ENCODE measurements at places on chromosomes 12 and 14. TPM values are rescaled to one million over a fixed set of nuclear protein-coding genes. Genes with fewer than 3 reads are reported as not detected.

Gene PLCZ1
- not detected for total RNA-seq

Gene NRIP2
- total RNA-seq: not detected

Gene KRT71
- not detected for total RNA-seq

Gene AKAP5
- total RNA-seq: 3.7 TPM

Gene RPGRIP1
- total RNA-seq: not detected

Gene RFX4
- total RNA-seq: not detected

Gene RBMS2
- total RNA-seq: 7.2 TPM

Gene LALBA
- not detected for total RNA-seq

Gene MGST1
- 71.3 TPM for total RNA-seq

Gene RAN
- total RNA-seq: 1,927 TPM

Gene CCDC63
- not detected for total RNA-seq

Gene FBXL14
- 18.8 TPM for total RNA-seq

Gene VPS33A
- total RNA-seq: 22.1 TPM

Gene ADAM21
- not detected for total RNA-seq

Gene POTEG
- 1.7 TPM for total RNA-seq

Gene B4GALNT3
- total RNA-seq: 3.1 TPM

Gene PLBD2
- total RNA-seq: 16.6 TPM

Gene MARS1
- 208 TPM for total RNA-seq

Gene RNF212B
- total RNA-seq: not detected

Gene IL22
- not detected for total RNA-seq

Gene SLC2A13
- total RNA-seq: 0.29 TPM

Gene ADCY4
- total RNA-seq: 0.87 TPM

Gene EPYC
- not detected for total RNA-seq

Gene RASAL1
- not detected for total RNA-seq

Gene OTOGL
- total RNA-seq: 0.56 TPM

Gene STXBP6
- 1.7 TPM for total RNA-seq

Gene TPPP2
- not detected for total RNA-seq

Gene LBHD2
- total RNA-seq: not detected

Gene FRMD6
- total RNA-seq: 3.9 TPM

Gene OR9K2
- total RNA-seq: not detected

Gene LHX5
- total RNA-seq: not detected

Gene TTC6
- not detected for total RNA-seq

Gene AMDHD1
- 0.15 TPM for total RNA-seq

Gene RNU4-1
- 4,718 TPM for total RNA-seq

Gene MEG3
- 0.66 TPM for total RNA-seq

Gene C12orf50
- total RNA-seq: not detected

Gene ZNF891
- 0.74 TPM for total RNA-seq

Gene KRT85
- total RNA-seq: not detected

Gene CLEC7A
- not detected for total RNA-seq

Gene SPTB
- total RNA-seq: 0.11 TPM

Gene LRFN5
- total RNA-seq: 0.05 TPM

Gene AICDA
- 11.5 TPM for total RNA-seq

Gene BDKRB2
- not detected for total RNA-seq

Gene SLC8A3
- 0.32 TPM for total RNA-seq

Gene KANSL2
- total RNA-seq: 28.6 TPM

Gene KCNJ8
- total RNA-seq: not detected
